ENCODE measurements at places on chromosomes 2 and 18. TPM values are rescaled to one million over a fixed set of nuclear protein-coding genes. Genes with fewer than 3 reads are reported as not detected.

GRCh38 chr18:8876887-8877286 lies 171.5 kb downstream of the MTCL1 start:
- DNase-seq = no peak

DNA sequence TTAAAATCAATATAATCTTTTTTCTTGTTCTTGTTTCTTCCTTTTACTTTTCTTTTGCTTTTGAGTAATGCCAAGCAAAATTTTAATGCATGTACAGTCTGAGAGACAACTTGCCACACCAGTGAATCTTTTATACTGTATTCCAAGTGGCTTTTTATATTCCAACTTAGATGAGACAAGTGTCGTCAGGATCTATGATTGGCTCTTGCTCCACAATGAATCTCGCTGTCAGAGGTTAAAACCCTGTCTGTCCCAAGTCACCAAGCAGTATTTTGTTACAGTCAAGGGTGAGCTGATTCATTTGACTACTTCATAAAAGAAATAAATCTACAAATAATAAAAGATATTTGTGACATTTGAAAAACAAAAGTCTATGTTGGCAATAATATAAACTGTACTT lies at the start of gene MSTN:
MSTN (minus strand) TSS at position 129 of the 400 bp plus-strand sequence. CDS start 133 bp downstream, outside the sequence.
- DNase-seq = no peak

DNA sequence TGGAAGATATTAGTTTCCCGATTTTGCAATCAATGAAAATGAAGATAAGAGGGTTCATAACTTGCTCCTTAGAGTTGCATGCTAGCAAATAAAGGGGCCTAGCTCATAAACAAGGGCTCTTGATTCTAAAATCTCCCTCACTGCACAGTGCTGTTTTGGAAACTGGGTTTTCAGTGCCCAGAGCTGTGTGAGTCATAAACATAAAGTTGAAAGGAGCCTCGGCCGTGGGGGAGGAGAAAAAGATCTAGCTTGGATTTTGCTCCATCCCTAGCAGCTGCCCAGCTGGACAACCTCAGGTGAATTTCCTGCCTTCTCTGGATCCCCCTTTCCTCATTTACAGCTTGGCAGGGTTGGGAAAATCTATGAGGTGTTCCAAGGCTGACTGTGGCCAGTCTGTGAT lies 42.5 kb downstream of the LYPD1 start:
- DNase-seq = no peak

FEV gene
- not detected for total RNA-seq

All from sigmoid colon (tissue), 7 donors.